Caki2 (cell line): ENCODE measurements at places on chromosomes 12 and 14. TPM values are rescaled to one million over a fixed set of nuclear protein-coding genes. Genes with fewer than 3 reads are reported as not detected.

Gene TRAF3
- total RNA-seq: 4.4 and 13.2 TPM in 2 replicates

Gene ABCD2
- not detected in 2 replicates for total RNA-seq

Gene DDN
- not detected in 2 replicates for total RNA-seq

Gene PZP
- total RNA-seq: not detected in 2 replicates

Gene COX8C
- total RNA-seq: not detected in 2 replicates

Gene SDR9C7
- not detected in 2 replicates for total RNA-seq

Gene TAPBPL
- 3.1 and 20.5 TPM in 2 replicates for total RNA-seq

Gene CAPS2
- 2.8 and 5.8 TPM in 2 replicates for total RNA-seq
